ENCODE measurements at places on chromosomes 12 and 14.

- no peak for DNase-seq
Measured at GRCh38 chr12:85849344-85849743, 13.1 kb upstream of the RASSF9 start.

DNA sequence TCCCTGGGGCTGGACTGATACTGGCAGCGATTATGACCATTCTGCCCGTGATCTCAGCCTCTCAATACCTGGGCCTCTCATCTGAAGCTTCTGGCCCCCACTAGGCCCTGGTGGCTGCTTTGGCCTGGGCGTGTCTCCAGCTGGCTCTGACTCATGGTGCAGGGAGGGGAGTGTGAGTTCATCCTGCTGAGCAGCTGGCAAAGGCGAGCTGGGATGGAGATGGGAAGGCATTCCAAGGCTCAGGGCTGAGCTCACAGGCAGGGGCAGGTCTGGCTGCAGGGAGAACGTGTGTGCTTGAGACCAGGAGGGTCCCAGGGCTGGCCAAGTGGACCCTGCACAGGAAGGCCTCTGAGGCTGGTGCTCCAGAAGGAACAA is 221.8 kb downstream of the TMEM121 start:
- DNase-seq, result peak; percentile 27

- no peak for DNase-seq
Measured at GRCh38 chr12:53804429-53804828, 52.6 kb upstream of the CISTR start.

DNA sequence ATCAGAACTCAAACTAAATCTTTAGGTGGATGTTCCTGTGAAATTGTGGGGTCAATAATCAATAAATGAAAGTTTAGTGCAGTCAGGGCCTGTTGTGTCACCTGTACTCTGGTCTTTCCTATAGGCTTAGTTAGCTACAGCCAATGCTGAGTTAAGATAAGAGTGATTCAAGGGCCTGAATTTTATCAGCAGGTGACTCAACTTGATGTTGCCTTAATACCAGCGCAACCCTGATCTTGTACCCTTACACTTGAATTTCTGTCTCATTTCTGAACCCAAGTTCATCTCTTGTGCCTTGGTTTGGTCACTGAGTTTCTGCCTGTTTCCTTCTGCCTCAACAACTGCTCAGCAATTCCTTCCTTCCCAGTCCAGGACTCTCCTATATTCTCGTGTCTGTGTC is 157.0 kb upstream of the E2F7 start:
- no peak for DNase-seq

- DNase-seq, result no peak
Measured at GRCh38 chr14:104821229-104821945, 20.5 kb downstream of the ZBTB42 start.

DNA sequence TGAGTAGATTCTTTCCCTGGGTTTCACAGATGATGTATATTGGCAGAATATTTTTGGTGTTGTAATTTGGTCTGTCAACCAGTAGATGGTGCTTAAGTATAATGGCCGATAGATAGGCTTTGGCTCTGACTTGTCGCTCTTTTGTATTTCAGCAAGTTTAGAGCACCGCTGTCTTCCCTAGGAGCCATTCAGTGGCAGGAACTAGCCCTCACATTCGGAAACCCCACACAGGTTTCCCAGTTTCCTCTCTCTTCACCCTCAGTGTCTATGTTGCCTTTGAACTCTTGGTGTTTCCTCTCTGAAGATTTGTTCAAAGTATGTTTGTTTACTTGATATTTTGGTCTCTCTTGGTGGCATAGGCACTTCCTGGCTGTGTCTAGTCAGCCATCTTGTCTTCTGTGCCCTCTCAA is 102.2 kb downstream of the GPHN start:
- DNase-seq, result no peak

DNA sequence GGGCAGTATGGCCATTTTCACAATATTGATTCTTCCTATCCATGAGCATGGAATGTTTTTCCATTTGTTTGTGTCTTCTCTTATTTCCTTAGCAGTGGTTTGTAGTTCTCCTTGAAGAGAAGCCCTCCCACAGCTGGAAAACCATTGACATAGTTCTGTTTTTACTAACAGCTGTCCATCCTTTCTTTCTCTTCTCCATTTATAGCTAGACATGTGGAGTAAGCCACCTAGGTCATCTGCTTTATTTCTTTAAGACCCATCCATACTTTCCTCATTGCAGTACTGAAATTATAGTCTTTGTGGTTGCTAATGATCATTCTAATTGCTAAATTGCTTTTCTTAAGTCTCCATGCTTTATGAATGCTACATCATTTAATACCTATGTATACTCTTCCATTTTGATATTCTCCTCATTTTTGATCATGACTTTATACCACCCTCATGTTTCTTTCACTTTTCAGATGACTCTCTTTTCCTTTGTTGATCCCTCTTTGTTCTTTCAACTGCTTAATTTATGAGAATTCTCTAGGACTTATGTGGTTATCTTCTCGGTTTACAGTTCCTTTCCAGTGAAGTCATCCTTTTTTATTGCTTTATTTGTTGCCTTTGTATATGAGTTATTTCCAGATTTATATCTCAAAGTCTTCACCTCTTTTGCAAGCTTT is 114.2 kb downstream of the PCNX1 start:
- no peak for DNase-seq
